ENCODE measurements at places on chromosomes 2 and 18.

DNA sequence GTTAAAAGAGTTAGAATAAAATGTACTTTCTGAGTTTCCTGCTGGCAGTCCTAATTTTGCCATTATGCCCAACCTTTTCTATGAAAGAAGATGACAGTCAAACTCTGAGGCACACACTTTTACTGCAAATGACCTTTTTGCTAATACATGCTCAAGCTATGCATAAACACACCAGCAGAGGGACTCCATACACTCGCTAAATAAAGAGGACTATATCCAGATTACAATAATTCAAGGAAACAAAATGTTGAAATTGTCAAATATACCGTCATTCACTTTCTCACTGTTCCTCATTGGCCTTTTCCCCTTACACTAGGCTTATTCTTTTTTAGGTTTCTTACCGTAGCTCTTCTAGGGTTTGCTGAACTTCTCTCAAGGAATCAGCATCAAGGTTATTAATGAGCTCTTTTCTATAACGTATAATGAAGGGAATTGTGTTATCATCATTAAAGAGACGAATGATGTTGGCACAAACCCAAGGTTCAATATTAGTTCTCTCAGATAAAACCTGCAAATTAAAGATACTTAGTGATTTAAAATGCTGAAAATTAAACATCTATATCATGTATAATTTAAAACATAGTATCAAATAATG lies 25.7 kb downstream of the SRBD1 start:
- no peak overlapping the region for H3K27ac ChIP-seq
- H3K4me1 ChIP-seq: no peaks in the 10 kb centered on the region
- H3K36me3 ChIP-seq: no peaks in the 10 kb centered on the region
- DNase-seq: no peak

DNA sequence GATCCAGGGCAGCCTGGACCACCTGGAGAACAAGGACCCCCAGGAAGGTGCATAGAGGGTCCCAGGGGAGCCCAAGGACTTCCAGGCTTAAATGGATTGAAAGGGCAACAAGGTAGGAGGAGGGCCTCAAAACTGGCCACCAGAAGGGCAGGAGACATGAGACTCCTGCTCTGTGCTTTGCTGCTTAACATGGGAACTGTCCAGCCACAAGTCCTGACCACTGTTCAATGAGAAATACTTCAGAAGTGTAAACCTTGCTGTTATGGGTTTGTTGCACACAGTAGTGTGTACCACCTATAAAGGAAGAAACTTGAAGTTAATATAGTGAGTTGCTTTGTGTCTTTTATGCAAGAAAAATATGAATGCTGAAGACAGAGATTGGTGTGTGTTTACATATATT lies 44.2 kb upstream of the MFF start:
- H3K27ac ChIP-seq: no peak overlapping the region
- no peaks in the 10 kb centered on the region for H3K4me1 ChIP-seq
- no peaks in the 10 kb centered on the region for H3K36me3 ChIP-seq
- no peak for DNase-seq
- no peak overlapping the region for H3K4me3 ChIP-seq

DNA sequence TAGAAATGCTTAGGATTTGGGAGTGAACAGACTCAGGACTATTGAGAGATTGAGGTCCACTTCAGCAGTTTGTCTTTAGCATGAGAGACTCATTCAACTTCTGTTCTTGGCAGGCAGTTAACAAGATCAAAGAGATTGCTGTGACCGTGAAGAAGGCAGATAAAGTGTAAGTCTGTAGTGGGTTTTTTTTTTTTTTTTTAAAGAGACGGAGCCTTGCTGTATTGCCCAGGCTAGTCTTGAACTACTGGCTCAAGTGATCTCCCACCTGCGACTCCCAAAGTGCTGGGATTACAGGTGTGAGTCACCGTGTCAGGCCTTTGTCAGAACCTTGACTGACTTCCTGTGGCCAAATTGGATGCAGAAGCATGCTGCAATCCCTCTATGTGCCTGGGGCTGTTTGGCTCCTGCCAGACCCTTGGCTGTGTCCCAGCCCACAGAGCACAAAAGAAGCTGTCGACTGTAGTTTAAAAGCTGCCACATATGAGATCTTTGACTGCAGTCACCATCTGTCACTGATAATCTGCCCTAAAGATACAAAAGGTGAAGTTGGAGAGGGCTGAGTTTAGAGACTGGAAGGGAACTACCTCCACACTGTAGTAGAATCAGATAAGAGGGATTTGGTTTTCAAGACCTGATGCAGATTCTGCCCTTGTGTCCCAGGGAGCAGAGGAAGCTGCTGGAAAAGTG lies 9.9 kb downstream of the CCT7 start:
- no peaks in the 10 kb centered on the region for H3K27me3 ChIP-seq
- no peak overlapping the region for H3K4me3 ChIP-seq
- peaks cover 87% of the 10 kb centered on the region for H3K36me3 ChIP-seq
- H3K27ac ChIP-seq: no peak overlapping the region

- H3K36me3 ChIP-seq: no peaks in the 10 kb centered on the region
- H3K27ac ChIP-seq: peak overlapping the region; percentile 100
- no peak overlapping the region for H3K4me3 ChIP-seq
- peaks cover 17% of the 10 kb centered on the region for H3K4me1 ChIP-seq
- DNase-seq: peak; percentile 96
These were observed 10.2 kb downstream of the NFATC1 start for GRCh38 chr18:79405781-79406575.

- DNase-seq: no peak
- H3K27me3 ChIP-seq: no peaks in the 10 kb centered on the region
- H3K4me1 ChIP-seq: no peaks in the 10 kb centered on the region
- no peaks in the 10 kb centered on the region for H3K36me3 ChIP-seq
These were observed 416.5 kb upstream of the ZEB2 start for GRCh38 chr2:144936442-144936841.

All from Peyer's patch (tissue), 4 donors.